GM23248 (cell line): ENCODE measurements at places on chromosomes 3 and 15. TPM values are rescaled to one million over a fixed set of nuclear protein-coding genes. Genes with fewer than 3 reads are reported as not detected.
A peak's percentile ranks its signal among the peaks of the same experiment; 100 is the strongest.

DNA sequence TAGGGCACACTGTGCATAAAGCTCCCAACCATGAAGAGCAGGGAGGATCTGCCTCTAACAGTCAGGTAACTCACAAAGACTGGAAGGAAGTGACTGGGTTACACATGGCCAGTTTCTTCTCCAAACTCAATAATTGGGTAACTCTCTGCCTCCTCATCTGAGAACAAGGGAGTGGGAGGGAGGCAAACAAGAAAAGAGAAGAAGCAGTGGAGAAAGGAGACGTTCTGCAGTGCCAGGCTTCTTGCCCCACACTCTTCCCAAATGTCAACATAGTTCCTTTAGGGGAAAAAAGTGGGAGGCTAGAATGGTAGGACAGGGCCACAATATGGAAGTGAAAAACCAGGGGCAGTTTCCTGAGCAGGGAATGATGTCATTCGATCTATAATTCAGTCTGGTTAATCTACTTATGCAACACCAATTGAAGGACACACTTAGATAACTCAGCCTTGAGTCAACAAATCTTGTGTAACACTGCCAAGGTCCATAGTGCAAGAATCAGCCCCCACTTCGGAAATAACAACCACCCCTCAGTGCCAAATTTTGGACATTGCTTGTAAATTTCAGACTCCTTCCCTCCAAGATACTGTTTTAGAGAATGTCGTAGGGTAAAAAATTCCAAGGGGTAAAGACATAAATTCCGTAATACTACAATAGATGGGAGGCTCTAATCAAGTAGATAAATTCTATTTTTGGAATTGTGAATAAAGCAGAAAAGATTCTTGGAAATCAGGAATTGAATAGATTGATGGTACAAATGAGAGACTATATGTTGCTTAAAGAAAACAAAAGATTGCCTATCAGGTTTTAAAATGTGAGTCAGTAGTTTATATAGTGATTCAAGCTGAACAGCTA, 143.0 kb downstream of the LPP start:
- peak; percentile 90 for DNase-seq

- no peak for DNase-seq
Observed at GRCh38 chr15:85003593-85004312, 22.1 kb downstream of the PDE8A start.

DNA sequence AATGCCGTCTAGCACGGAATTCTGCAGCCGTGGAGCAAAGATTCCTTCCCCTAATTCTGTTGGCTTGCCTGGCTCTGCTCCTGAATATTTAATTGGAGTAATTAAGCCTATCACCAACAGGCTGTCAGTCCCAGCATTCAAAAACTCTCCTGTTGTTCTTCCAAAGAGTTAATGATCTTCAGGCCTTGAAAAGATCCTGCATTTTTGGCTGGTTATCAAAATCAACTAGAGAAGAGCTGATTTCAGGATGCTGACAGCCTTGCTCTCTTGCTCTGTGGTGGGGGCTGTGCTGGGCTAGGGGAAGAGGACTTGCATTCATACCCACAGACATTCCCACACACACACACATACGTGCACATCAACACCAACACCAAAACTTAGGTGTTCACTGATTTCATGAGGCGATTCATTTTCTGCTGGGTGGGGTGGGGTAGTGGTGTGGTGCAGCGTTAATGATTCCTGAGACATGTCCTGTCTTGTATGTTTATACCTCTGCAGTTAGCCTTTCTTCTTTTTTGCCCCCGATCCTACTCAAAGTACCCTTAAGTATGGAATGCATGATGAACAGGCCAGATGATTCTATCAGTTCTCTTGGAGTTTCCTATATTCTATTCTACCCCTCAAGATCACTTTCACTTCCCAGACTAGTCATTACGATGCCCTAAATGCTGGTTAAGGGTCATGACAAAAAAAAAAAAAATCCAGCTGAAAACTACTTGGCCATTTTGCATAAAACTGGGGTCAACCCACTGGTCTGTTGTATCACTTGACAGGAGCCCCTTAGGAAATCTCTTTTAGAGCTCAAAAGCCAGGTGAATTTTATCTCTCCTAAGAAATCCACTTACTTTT, 42.3 kb downstream of the CPN2 start:
- no peak for DNase-seq

- DNase-seq = no peak
Observed at GRCh38 chr3:21613372-21614070, 137.5 kb downstream of the ZNF385D start.

The NANOGP8 gene
- polyA plus RNA-seq = not detected in 2 replicates
